ENCODE measurements at places on chromosomes 7 and 10.

- DNase-seq, result no peak
These were observed 5.9 kb upstream of the FAM131B start for GRCh38 chr7:143368387-143368786.

DNA sequence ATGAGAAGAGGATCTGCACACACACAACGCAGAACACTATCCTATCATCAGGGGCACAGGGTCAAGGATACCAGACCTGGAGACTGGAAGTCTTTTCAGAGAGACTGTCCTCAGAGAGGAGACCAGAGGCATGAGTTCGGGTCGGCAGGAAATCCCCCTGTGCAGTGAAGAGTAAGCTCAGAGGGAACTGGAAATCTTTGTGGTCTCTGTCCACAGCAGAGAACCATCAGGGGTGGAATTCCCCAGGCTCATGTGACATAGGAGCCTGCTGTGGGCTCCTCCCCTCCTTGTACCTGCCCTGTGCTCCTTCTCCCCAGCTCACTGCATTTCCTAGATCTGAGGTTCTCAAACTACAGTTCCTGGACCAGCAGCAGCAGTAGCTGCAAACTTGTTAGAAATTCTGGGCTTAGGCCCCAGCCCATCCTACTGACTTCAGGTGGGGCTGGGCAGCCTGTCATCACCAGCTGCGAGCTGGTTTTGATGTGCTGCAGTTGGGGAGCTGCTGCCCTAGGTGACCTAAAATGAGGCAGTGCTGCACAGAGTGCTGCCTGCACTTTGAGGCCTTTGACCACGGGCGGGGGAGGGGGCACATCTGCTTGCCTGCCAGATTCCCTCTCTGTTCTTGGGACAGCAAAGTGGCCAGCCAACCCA, 2.4 kb downstream of the ZMIZ2 start:
- peak; percentile 64 for DNase-seq

DNA sequence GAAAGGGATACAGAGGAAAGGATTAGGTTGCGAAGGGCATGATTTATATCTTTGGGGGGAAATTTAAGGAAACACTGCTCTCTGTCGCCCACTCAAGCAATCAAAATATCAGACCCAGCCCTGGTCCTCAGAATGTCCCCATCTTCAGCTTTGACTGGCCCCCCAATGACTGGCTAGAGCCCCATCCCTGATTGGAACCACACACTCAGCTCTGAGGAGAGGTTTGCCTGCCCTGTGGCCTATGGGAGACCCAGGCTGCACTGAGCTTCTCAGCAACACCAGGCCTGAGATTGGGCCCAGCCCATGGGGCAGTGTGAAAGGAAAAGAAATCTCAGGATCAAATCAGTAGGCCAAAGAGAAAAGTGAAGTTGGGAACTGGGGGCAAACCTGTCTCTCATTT, 69.5 kb downstream of the ADCYAP1R1 start:
- no peak for DNase-seq

DNA sequence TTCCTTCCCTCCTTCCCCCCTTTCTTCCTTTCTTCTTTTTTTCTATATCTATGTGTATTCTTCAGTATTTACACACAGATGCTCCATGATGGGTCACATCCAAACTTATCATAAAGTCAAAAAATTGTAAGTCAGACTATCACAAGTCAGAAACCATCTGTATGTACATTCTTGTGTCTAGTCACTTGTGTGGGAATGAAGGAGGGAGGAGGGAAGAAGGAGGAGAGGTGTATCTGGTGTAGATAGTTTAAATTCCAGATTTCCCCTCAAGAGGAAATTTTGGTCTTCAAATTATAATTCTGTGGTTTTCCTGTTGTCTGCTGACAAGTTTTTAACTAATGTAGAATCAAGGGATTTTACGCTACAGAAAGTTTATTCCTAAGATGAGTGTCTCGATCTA, 287.2 kb downstream of the ETV1 start:
- DNase-seq, result no peak

- DNase-seq, result no peak
These were observed 235.3 kb downstream of the CCDC3 start for GRCh38 chr10:12766223-12766622.

GRCh38 chr7:36453769-36454168, 64.1 kb downstream of the ANLN start:
- no peak for DNase-seq

DNA sequence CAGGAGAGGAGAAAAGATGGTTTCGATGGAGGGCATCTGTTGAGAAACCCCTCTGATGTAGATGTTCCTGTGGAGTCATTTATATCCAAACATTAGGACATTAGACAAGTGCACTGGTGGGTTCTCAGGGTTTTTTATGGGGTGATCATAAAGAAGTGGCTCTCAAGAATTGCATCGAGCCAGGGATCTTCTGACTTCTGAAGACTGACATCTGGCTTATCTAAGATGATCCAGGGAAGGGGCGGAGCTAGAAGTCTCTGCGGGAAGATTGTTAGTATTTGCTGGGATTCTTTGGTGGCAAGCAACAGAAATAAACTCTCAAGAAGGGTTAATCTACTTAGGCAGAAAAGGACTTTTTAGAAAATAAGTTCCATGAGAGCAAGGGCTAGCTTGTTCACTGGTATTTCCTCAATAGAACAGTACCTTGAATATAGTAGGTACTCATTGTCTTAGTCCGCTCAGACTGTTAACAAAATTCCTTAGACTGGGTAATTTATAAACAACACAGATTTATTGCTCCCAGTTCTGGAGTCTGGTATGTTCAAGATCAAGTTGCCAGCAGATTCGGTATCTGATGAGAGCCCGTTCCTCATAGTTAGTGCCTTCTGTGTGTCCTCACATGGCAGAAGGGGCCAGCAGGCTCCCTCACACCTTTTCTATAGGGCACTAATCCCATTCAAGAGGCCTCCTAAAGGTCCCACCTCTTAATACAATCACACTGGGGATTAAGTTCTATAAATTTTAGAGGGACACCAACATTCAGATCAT, 28.5 kb upstream of the SYPL1 start:
- DNase-seq, result no peak

DNA sequence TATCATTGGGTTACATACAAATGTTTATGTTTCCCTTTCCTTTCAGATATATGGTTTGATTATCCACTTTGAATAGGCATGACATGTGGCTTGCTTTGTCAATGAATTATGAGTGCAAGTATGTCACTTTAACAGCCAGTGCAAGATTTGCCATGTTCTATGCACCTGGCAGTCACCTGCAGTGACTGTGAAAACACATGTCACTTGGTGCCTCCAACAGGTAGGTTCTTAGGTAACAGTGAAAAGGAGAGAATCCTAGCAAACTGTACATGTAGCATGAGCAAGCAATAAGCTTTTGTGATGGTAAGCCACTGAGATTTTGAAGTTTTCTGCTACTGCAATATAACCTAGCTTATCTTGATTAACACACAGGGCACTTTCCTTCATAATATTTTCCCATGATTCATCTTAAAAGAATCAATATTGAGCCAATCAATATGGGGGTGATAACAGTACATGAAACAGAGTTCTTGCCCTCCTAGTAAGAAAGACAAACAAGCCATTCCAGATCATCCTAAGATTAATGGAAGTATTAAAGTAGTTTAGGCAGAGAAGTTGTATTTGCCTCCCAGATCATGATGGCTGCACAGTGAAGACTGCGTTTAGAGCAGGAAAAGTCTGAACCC, 7.9 kb upstream of the RALA start:
- DNase-seq, result no peak

GRCh38 chr7:87218796-87219544, 562 bp downstream of the TMEM243 start:
- DNase-seq, result peak; percentile 46

- DNase-seq, result no peak
These were observed 65.9 kb upstream of the HECTD2 start for GRCh38 chr10:91344117-91344856.

GRCh38 chr7:98056580-98056979, 50.1 kb upstream of the LMTK2 start:
- DNase-seq, result no peak

DNA sequence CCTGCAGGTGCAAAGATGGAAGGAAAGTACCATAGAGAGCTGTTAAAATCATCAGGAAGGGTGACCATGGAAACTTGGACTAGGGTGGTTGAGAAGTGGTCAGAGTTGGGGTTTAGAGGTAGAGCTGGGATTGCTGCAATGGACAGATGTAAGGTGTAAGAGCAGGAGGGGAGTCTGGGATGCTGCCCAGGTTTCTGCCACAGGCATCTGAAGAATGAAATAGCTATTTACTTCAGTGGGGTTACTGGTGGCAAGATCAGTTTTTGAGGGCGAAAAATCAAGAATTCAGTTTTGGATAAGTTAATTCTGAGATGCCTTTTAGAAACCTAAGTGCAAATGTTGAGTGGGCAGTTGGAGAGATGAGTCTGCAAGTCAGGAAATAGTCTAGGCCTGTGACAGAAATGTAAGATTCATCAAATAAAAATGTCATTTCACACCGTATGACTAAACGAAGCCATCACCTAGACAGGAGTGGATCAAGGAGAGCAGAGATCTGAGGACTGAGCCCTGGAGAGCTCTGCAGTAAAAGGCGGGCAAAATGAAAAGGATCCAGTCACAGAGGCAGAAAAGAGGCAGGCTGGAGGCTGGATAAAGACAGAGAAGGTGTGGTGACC, 22.7 kb upstream of the TOMM7 start:
- no peak for DNase-seq

DNA sequence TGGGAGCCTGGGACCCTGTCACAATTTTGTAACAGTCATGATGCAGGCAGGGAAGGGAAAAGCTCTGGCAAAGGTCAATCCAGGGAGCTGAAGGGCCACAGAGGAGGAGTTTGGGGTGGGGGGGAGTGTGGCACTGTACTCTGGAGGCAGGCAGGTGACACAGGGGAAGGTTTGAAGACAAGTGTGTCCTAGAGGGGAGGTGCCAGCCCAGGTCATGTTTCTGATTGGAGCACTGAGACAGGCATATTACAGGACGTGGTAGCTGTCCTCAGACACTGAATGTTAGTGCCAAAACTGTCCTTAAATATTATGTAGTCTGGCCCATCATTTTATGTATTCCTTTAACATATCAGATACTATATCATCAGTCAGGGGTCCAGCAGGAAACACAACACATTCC, 75.6 kb upstream of the LRRC4 start:
- DNase-seq, result no peak

DNA sequence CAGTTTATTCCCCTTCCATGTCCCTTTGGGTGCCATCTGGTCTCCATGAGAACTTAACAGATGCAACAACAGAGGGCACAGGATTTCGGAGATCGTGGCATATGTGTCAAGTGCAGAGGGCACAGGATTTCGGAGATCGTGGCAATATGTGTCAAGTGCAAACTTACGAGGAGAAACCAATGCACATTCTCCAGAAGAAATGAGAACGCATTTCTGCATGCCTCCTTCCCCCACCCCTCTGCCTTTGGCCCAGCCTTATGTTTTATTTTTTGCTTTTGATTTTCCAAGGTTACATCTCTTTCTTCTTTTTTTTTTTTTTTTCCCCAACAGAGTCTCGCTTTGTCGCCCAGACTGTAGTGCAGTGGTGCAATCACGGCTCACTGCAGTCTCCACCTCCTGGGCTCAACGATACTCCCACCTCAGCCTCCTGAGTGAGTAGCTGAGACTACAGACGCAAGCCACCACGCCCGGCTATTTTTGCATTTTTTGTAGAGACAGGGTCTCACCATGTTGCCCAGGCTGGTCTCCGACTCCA, 586 bp upstream of the ANKRD26 start:
- DNase-seq, result peak; percentile 29
